GM23248 (cell line): ENCODE measurements at places on chromosomes 6 and 20.
A peak's percentile ranks its signal among the peaks of the same experiment; 100 is the strongest.

GRCh38 chr6:151900256-151900655 is 92.8 kb downstream of the ESR1 start:
- no peaks in the 10 kb centered on the region for H3K27me3 ChIP-seq
- DNase-seq: no peak
- no peak overlapping the region for H3K27ac ChIP-seq
- no peaks in the 10 kb centered on the region for H3K4me1 ChIP-seq
- H3K36me3 ChIP-seq: no peaks in the 10 kb centered on the region
- no peak overlapping the region for H3K4me3 ChIP-seq

- H3K27ac ChIP-seq: no peak overlapping the region
- H3K4me1 ChIP-seq: no peaks in the 10 kb centered on the region
- peaks cover 66% of the 10 kb centered on the region for H3K27me3 ChIP-seq
- DNase-seq: peak; percentile 16
These were observed 136.2 kb downstream of the BMP7 start for GRCh38 chr20:57130160-57130772.

- H3K36me3 ChIP-seq: no peaks in the 10 kb centered on the region
- H3K27ac ChIP-seq: no peak overlapping the region
- DNase-seq: peak; percentile 30
- no peak overlapping the region for H3K4me3 ChIP-seq
- H3K4me1 ChIP-seq: no peaks in the 10 kb centered on the region
- peaks cover 16% of the 10 kb centered on the region for H3K27me3 ChIP-seq
These were observed 56.3 kb upstream of the TULP1 start for GRCh38 chr6:35569011-35569461.

GRCh38 chr6:42333612-42334011 is 116.0 kb upstream of the MRPS10 start:
- H3K4me1 ChIP-seq: peaks cover 11% of the 10 kb centered on the region
- no peak for DNase-seq
- no peak overlapping the region for H3K4me3 ChIP-seq
- no peak overlapping the region for H3K27ac ChIP-seq

- H3K4me1 ChIP-seq: no peaks in the 10 kb centered on the region; the same call in 1 of the 2 replicates
- no peak overlapping the region for H3K4me3 ChIP-seq
- no peaks in the 10 kb centered on the region for H3K27me3 ChIP-seq
- peaks cover 74% of the 10 kb centered on the region for H3K36me3 ChIP-seq
These were observed 15.6 kb downstream of the NSFL1C start for GRCh38 chr20:1450926-1451491.

- H3K36me3 ChIP-seq: no peaks in the 10 kb centered on the region; the same call in 1 of the 2 replicates
- H3K4me3 ChIP-seq: no peak overlapping the region
- peaks cover 10% of the 10 kb centered on the region; the same call in 1 of the 2 replicates for H3K4me1 ChIP-seq
- no peaks in the 10 kb centered on the region for H3K27me3 ChIP-seq
These were observed 7.1 kb downstream of the PEX6 start for GRCh38 chr6:42971746-42972327.

DNA sequence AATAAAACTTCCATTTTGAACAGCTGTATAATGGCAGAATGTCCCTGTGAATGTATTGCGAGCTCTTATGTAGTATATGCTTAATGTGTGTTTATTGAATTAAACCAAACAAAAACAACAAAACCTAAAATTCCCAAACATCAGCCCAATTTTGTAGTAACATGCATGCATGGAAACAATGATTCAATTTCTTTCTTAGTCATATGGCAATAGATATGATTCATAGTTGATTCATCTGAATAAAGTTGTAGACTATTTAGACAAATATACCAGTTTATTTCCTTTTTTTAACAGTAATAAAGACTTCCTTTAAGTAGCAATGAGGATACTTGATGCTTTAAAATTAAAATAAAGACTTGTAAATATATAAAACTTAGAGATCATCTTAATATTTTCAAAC is 670.6 kb downstream of the CD109 start:
- H3K27ac ChIP-seq: peak overlapping the region; percentile 71
- no peaks in the 10 kb centered on the region for H3K36me3 ChIP-seq
- peaks cover 51% of the 10 kb centered on the region for H3K4me1 ChIP-seq
- H3K4me3 ChIP-seq: no peak overlapping the region

DNA sequence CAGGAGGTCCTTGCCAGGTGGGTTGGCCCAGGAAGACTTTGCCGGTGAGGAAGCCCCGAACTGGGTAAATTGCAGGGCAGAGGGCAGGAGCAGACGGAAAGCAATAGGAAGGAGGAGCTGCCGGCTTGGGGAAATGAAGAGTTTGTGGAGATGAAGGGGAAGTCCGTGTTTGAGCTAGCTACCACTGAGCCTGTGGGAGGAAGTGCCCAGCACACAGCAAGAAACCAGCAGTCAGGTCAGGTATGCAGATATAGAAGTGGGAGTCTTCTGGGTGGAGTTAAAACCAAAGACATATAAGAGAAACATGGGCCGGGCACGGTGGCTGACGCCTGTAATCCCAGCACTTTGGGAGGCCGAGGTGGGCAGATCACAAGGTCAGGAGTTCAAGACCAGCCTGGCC is 34.7 kb downstream of the CD24 start:
- no peak for DNase-seq
- no peak overlapping the region for H3K27ac ChIP-seq
- H3K4me1 ChIP-seq: no peaks in the 10 kb centered on the region
- peaks cover 12% of the 10 kb centered on the region; the same call in 1 of the 2 replicates for H3K27me3 ChIP-seq
- H3K36me3 ChIP-seq: no peaks in the 10 kb centered on the region

DNA sequence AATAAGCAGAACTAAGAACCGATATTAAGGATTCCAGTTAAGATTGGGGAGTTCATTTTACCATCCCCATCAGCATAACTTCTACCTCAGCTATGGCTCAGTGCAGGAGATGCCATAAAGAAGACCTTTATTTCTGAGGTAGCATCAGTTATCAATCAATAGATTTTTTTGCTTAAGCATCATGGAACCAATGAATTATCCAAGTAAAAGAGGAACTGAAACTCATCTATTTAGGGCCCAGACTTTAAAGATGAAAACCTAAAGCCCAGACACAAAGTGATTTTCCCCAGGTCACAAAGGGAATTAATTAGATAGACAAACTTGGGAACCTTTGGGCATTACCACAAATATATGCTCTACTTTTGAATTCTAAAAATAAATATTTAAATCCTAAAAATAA is 59.2 kb upstream of the TINAG start:
- no peak overlapping the region for H3K4me3 ChIP-seq
- no peaks in the 10 kb centered on the region for H3K36me3 ChIP-seq
- no peak overlapping the region for H3K27ac ChIP-seq
- DNase-seq: no peak

- peak; percentile 68 for DNase-seq
- no peaks in the 10 kb centered on the region for H3K27me3 ChIP-seq
- peak overlapping the region; percentile 33 for H3K27ac ChIP-seq
These were observed 184.8 kb downstream of the ZNF217 start for GRCh38 chr20:53408691-53409446.
